ENCODE measurements at places on chromosomes 4 and X.

GRCh38 chr4:2245057-2245786, 3.3 kb upstream of the HAUS3 start:
- no peak for DNase-seq

DNA sequence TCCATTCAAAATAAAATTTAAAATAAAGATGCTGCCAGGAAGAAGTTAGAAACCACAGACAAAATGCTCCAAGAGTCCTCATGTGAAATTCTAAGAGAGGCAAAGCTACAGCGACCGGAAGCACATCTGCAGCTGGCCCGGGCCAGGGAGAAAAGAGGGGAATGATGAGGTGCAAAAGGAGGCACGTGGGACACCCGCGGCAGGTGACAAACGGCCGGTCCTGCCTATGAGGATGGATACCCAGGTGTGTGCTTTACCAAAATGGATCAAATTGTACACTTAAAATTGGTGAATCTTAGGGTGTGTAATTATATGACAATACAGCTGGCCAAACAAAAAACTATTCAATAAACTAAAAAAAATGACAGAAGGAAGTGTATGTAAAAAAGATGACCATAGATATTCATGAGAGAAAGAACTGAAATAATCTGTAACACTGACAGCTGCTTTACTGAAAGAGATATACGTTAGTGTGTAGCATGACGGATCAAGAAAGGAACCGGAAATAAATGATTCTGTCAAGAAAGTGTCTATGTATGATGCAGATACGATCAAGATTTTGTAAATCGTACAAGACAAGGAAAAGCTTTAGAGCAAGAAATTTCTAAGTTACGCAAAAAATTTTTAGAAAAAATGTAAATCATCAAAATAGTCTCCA, 29.5 kb downstream of the PPP2R3B start:
- DNase-seq, result no peak

- no peak for DNase-seq
Measured at GRCh38 chr4:100345585-100345984, 155.3 kb upstream of the DDIT4L start.

- DNase-seq, result peak; percentile 3
Measured at GRCh38 chr4:41413670-41414411, 124.1 kb upstream of the LIMCH1 start.

DNA sequence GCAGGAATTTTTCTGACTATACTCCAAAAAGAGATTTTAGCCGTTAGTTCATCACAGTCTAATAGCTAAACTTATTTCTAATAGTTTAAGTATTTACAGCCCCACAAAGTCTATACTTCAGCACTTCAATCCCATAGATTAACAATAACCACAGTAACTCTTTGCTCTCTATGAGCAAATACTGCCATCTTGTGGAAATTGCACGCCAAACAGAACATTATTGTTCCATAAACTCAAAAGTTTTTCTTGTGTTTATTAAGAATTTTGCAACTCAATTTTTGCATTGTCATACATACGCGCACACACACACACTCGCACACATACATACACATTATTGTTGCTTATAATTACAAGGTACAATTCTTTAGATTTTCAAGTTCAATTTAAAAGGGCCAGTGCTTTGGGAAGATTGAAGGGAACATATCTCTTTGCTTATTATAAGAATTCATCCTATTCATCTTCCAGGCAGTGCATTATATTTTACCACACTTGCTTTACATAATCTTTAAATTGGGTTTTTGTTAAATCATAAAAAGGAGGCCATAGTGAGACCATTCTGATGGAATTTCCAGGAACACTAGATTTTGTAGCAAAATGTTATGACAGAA, 63.8 kb upstream of the ATOH1 start:
- no peak for DNase-seq

- DNase-seq, result no peak
Measured at GRCh38 chrX:18647621-18648020, 24.3 kb downstream of the RS1 start.

- no peak for DNase-seq
Measured at GRCh38 chr4:26476545-26476944, 13.7 kb downstream of the CCKAR start.

GRCh38 chr4:159743971-159744370, 641.1 kb downstream of the RAPGEF2 start:
- DNase-seq, result no peak

GRCh38 chr4:176779421-176779820, 13.3 kb downstream of the VEGFC start:
- DNase-seq, result no peak

DNA sequence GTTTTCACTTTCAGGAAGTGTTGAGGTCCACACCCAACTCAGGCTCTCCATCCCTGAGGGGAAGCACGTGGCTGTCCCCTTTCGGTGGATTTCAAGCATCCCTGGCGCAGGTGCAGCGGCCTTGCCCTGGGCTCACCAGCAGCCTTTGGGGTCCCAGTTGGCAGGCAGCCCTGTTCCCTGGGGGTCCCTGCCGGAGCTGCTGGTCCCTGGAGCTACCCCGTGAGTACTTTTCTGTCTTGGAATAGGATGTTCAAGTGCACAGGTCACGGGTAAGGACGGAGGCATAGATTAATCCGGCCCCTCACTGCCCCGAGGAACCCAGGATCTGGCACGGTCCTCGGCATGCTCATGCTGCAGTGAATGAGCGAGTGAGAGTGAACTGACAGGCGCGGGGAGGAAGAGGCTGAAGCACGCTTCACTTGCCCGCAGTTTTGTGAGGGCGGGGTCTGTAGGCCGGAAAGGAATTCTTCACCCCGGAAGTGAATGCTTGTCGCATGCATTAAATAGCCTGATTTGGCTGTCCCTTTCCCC, 117.2 kb upstream of the FAT1 start:
- DNase-seq, result no peak

DNA sequence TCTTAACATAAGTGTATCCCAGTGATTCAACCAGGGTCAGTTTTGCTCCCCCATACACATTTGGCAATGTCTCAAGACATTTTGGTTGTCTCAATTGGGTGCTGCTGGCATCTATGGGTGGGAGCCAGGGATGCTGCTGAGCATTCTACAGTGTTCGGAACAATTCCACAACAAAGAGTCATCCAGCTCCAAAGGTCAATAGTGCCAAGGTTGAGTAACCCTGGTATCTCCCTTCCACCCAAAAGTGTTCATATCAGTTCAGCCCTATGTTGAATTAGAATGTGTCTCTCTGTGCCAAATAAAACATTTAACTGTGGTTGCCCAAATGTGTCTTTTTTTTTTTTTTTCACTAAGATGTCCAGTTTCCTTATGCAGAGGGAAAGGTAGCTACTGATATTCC, 129.4 kb upstream of the RAI2 start:
- DNase-seq, result no peak

DNA sequence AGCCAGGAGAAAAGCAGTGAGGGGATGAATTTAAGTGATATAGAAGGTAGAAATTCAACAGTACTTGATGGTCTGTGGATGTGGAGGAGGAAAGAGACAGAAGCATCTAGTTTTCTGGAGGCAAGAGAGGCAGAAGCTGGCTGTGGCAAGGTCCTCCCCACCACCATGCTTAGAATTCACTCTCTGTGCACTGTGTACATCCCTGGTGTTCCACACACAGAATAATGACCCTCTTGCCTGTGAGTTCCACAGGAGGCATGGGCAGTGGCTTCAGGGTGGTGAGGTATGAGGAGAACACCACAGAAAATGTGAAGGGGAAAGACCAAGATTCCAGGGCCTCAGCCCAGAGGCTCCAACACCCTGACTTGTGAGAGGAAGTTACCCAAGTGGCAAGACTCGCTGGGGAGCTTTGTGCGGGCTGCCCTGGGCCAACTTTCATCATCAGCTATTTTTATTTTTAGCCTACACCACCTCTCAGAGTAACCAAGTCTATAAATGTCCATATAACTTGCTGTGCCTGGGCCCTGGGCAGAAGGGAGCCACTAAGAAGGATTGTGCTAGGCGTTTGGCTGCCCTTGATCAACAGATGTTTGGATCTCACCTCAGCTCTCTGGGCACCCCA, 7.8 kb upstream of the INTS6L start:
- no peak for DNase-seq

- DNase-seq, result no peak
Measured at GRCh38 chr4:40182001-40182400, 14.8 kb upstream of the RHOH start.

- no peak for DNase-seq
Measured at GRCh38 chr4:186917136-186917535, 193.5 kb upstream of the FAT1 start.

DNA sequence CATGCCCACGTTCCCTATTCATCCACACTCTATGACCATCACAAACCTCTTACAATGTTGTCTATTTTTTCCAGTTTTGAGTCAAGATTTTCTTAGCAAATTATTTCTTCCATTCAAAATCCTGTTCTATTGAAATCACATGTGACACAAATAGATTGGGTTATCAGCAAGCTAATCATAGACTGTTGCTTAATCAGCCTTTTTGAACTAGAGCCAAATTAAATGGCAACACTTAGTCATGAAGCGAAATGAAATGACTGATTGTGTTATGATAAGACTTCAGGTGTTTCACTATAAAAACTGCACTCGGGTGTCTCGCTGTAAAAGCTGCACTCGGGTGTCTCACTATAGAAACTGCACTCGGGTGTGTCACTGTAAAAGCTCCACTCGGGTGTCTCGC, 890.0 kb upstream of the FRG1 start:
- no peak for DNase-seq

DNA sequence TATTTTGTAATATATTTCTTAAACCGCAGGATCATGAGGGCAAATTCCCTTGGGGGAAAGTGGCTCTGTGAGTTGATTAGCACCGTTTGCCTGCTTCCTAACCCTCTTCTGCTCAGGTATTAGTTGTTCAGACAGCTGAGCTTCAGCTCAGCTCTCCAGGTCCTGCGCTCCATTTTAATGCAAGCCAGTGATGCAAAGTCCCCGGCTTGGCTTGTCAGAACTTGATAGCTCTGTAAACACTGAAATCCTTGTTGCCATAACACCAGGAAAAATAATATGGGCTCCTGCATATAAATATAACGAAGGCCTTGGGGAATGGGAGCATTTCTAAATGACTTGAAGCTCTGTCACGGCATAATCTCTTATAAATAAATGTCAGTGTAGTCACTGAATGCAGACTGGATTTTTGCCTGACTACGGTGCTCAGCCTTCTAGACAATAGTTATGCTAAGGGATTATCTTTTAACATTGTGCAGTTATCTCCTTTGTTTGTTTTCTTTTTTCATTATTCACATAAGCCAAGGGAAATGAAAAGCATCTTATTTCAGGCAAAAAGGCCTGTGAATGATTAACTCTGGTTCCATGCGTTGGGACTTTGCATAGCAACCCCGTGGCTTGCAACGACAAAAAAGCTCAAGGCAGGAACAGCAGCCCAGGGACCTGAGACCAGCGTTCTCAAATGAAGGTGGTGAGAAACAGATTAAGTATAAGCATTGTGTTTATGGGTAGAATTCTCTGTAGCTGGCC, 253.2 kb downstream of the SPRY1 start:
- DNase-seq, result peak; percentile 64

- DNase-seq, result no peak
Measured at GRCh38 chrX:69185141-69185540, 19.9 kb upstream of the PJA1 start.

DNA sequence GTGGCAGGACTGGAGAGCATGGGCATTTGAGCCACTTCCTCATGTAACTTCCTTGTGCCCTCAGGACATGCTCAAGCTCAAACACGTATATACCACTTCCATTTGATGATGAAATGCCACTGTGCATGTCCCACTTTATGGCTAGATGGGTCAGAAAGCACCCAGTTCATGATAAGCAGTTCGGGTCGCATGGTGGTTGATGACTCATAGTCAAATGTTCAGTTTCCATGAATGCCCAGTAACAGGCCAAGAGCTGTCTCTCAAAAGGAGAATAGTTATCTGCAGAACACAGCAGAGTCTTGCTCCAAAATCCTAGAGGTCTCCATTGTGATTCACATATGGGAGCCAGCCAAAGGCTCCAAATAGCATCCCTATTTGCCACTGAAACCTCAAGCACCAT, 48.9 kb upstream of the SPIN3 start:
- DNase-seq, result no peak

DNA sequence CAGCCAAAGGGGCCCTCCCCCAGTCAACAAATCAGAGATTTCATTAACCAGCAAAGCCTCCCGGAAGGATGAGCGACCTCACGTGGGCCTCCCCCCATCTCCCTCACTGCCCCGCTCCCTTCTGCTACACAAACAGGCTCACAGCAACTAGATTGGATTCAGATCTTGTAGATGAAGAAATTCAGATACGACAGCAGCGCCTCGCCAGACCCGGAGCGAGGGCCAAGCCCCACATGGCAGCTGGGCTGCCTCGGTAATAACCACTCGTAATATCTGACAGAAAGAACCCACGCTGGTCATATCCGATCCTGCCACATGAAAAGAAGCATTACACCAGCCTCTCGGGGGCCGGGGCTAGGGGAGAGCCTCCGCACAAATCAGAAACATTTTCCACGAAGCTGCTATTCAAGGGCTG, 581.3 kb downstream of the BCOR start:
- DNase-seq, result no peak

- no peak for DNase-seq
Measured at GRCh38 chr4:185344743-185345538, 50.8 kb downstream of the LRP2BP start.

GRCh38 chr4:112751447-112751846, 114.5 kb downstream of the LARP7 start:
- DNase-seq, result no peak

- DNase-seq, result no peak
Measured at GRCh38 chr4:144597171-144597570, 48.8 kb upstream of the HHIP start.

GRCh38 chr4:80229590-80229989, 32.3 kb downstream of the PRDM8 start:
- no peak for DNase-seq

DNA sequence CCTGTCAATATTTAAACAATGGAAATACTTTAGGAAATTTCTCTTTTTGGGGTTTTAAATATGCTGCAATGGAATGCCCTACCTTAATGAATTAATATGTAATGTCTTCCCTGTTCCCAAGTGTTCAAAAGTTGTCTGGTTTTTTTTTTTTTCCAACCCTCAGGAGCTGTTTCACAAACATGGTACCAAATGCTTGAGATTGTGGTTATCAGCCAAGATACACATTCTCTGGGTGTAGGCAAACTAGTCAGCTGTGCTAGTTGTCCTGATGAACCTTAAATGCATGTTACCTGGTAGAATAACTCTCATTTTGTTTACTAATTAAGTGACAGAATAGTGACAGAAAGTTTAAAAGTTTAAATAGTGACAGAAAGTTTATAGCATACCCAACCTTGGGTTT, 50.7 kb downstream of the FHL1 start:
- no peak for DNase-seq

GRCh38 chr4:182653596-182653995, 263.6 kb downstream of the DCTD start:
- DNase-seq, result no peak

- DNase-seq, result no peak
Measured at GRCh38 chr4:168725930-168726329, 229.1 kb downstream of the PALLD start.
